Amniotic epithelial cell (primary cell): ENCODE measurements at places on chromosomes 7 and 10.

GRCh38 chr7:66739953-66740301, 606 bp upstream of the RABGEF1 start:
- no peak for DNase-seq

DNA sequence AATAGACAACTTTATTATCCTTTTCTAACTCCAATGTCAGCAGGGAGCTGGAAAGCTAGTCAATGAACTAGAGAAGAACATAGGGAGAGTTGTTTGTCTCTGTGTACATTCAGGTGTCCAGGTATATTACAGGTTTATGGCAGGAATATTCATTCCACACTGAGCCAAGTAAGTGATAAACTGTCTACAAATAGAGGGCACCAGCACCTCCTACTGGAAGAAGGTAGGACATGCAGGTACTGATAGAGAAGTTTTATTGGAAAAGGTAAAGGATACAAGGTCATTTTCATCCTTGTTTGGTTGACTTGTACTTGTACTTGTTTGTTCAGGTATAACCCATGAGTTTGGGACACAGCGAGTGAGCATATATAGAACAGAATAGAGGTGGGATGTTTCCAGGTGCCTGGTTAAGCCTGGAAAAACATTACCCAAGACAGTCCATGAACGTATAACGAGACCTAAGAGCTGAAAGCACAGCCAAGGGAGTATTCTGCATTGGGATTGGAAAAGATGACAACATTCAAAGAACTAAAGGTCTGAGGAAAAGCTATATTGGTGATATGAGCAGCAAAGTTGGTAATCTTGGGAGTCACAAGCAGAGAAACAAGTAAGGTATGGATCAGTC, 61.4 kb upstream of the PPP1R3C start:
- peak; percentile 32 for DNase-seq

DNA sequence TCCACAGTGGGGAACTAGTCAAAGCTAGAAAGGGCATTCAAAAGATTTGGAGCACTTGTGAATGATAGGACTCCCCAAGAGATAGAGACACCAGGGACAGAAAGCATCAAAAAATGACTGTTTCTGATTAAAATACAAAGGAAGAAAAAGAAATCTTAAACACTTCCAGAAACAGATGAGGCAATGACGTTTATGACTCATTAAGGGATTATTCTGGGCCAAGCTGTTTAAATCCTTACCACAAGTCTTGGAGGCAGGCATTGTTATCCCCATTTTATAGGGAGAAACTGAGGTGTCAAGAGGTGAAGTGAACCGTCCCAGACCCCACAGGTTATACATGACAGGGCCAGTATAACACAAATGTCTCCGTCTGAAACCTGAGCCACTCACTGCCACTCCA, 68.3 kb upstream of the AMPH start:
- peak; percentile 22 for DNase-seq

DNA sequence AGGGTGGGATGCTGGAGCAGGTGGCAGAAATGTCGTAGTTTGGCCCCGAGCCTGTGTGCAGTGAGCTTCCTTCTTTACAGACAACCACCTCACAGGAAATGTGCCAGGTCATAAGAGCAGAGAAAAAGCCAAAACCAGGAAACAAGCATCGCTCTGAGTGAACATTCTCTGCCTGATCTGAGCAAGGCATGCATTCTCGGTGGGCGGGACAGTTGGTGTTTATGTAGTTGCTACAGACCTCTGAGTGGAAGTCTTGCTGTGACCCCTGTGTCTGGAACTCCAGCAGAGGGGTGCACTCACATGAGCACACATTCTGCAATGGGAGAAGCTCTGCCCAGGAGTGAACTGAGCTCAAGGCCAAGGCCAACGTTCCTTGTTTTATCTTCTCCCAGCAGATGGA, 230.1 kb downstream of the TCERG1L start:
- no peak for DNase-seq

DNA sequence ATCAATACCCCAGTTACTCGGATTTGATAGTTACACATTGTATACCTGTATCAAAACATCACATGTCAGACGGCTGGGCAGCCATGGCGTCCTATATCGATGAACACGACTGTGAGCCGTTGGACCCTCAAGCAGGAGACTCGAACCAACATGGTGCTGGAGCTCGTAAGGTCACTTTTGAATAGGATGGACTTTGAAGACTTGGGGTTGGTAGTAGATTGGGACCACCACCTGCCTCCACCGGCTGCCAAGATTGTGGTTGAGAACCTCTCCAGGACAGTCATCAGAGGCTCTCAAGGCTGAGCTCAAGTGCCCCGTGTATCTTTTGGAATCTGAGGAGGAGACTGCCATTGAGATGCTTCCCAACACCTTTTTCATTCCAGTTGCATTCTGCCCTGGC, 1.9 kb upstream of the RINT1 start:
- DNase-seq, result no peak

DNA sequence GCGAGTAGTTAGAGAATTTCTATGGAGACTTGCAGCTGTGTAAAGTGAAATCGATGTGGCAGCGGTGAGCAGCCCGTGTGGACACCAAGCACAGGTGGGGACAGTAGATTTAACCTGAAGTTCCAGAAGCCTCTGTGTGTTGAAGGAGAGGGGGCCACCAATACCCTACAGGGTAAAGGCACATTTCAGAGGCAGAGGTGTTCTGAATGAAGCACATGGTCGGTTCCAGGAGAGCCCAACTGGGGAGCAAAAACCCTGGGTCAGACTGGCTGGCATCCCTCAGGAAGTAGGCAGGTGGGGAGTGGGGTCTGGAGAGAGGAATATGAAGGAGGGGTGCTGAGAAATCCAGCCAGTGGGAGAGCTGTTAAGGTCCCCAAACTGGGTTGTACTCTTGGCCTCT, 76.6 kb downstream of the CCDC3 start:
- DNase-seq, result no peak

- peak; percentile 63 for DNase-seq
Measured at GRCh38 chr7:24831240-24831639, 74.0 kb upstream of the GSDME start.

DNA sequence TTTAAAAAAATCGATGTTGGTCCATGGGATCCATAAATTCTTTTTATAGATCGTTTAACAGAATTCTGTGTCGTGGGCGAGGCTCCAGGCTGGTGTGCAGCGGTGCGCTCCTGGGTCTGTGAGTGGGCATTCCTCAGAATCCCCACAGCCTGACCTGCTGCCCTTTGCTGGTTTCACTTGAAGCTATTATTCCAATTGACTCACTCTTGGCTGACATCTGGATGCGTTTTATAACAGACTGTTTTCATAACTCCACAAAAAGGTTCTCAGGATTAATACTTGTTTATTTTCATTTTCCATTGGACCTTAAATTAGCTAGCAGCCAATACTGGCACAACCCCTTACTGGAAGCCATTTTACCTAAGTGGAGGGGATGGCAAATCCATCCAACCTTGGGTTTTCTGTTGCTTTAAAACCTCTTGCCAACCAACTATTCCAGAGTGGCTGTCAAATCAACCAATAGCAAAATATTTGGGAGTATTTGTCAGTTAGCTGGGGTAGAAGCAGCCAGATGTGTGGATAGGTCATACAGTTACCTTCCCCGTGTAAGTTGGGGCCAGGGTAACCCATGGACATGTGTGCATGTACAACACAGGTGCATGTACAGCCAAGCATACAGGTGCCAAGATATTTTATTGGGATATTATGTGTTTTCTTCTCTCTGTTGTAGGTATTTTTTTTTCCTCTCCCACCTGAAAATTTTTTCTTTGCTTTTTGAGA, 160.7 kb upstream of the ZNF32 start:
- DNase-seq, result peak; percentile 93

- DNase-seq, result peak; percentile 47
Measured at GRCh38 chr7:92925876-92926696, 89.7 kb upstream of the CDK6 start.

- peak; percentile 78 for DNase-seq
Measured at GRCh38 chr10:22219308-22219707, 1.5 kb upstream of the EBLN1 start.

DNA sequence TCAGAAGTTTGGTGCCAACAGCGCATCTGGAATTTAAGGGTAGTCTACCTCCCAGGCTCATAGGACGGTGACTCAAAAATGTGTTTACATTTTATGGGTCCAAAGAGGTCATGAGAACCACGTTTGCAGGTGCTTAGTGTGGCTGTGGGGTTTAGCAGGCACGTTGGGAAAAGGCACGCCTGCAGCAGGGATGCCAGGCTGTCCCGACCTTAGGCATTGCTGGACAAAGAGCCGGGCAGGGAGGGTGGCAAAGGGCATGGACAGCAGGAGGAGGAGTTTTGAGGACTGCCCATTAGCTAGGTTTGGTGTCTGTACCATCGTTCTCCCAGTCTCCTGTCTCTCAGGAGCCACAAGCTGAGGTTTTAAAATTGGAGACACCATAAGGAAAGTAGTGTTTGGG, 104.4 kb downstream of the TRRAP start:
- no peak for DNase-seq

DNA sequence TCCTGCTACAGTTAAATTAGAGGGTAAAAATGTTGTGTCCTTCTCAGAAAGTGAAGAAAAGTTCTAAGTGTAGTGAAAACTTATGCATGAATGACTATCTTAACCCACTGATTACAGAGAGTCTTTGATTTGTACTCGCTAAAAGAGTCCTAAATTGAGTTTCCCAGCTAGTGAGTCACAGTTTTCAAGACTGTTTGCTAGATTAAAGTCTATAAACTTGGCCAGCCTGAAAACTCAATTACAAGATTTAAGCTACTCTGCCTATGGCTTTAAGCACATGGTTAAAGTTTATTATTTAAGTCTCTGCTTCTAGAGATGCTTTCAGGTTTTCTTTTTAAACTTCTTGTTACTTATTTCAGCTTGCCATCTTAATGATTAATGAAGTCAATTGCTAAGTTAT, 44.4 kb downstream of the MRPS24 start:
- DNase-seq, result no peak

GRCh38 chr10:78846760-78847159, 222.0 kb upstream of the ZMIZ1 start:
- DNase-seq, result no peak

DNA sequence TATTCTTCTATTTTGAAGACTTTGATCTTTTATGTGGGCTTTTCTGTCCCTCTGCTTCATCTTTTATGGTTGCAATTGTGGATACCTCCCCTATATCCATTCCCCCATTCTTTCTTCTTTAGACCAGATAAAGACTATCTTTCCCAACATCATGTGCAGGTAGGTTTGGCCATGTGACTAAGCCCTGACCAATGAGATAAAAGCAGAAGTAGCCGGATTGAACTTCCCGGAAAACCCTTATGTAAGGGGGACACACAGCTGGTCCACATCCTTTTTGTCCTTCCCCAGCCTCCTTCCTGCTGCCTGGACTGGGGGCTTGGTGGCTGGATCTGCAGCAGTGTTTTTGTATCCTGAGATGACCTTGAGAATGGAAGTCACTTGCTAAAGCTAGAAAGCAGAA, 33.5 kb upstream of the EXOC6 start:
- DNase-seq, result no peak

- peak; percentile 52 for DNase-seq
Measured at GRCh38 chr7:79529881-79530235, 76.4 kb upstream of the MAGI2 start.

DNA sequence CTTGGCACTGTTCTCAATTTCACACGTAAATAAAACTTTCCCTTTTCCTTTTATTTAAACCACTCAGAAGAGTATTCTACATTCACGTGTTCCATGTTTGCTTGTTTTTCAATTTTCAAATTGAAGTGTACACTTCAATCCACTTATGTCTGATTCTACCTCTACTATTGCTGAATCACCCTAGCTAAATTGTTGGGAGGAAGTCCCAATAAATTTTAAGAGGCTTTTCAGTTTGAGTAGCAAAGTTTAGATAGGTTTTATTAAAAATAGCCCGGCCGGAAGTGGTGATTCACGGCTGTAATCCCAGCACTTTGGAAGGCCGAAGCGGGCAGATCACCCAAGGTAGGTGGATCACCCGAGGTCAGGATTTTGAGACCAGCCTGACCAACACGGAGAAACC, 1414.7 kb upstream of the CELF2 start:
- no peak for DNase-seq

DNA sequence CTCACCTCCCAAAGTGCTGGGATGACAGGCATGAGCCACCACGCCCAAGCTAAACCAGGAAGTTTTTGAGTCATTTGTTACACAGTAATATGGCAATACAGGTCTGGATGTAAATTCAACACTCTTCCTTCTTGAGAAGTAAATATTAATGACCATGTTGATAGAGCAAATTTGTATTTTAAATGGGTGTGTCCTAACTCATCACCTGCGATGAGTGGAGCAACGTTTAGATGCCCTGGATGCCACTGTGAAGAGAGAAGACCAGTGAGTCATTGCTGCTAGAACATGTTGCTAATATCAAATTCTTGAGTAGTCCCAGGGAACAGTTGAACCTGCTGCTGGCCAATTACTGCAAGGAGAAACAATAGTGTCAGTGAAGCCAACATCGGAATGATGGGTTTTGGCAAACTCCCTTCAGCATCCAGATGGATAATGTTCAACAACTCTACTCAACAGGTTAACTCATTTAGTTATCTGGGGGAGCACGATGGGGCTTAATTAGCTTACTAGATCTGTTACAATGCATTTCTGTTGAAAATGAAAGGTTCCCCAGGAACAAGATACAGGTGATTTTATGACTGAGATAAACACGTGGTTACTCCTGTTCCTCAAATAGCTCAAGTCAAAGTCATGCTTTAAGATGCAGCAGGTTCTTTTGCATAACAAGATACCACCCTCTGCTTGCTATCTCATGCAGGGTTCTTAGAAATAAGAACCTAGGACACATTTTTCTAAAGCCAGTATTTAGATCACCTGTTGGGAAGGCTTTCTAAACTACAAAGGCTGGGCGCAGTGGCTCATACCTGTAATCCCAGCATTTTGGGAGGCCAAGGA, 146.8 kb downstream of the CALN1 start:
- DNase-seq, result no peak

DNA sequence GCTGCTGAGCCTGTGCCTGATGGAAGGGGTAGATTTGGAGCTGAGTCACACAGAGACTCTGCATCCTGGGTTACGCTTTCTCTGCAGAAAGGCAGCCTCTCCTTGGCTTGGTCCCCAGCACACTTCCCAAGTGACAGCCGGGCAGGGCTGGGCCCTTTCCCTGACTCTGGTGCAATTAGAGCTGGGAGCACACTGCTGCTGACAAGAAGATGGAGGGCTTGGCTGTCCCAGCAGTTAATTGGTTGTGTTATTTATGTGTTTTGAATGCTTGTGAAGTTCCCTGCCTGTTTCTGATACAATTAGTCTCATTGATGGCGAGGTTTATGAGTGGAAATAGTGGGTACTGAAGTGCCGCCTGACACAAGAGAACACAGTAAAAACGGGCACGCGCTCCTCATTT, 123.6 kb downstream of the TCERG1L start:
- DNase-seq, result no peak

- no peak for DNase-seq
Measured at GRCh38 chr7:8597565-8597964, 164.2 kb downstream of the NXPH1 start.

- no peak for DNase-seq
Measured at GRCh38 chr7:47601881-47602249, 20.0 kb upstream of the TNS3 start.
